SK-N-SH (cell line): ENCODE measurements at places on chromosomes 4 and X.

DNA sequence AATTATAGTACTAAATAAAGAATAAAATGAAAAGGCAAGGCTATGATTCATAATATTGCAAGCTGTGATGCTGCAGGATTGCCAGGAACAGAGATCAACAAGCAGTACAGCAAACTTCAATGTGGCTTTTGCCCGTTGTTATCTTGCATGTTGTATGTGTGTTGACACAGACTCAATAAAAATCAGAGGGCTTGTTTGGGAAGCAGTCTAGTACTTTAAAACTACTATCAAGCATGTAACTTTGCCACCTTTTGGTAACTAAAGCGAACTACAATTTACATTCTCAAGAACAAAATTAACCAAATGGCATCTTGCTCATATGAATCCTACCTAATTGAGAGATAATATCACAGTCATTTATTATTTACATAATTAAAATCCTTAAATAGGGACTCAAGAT, 79.8 kb upstream of the GPM6A start:
- DNase-seq, result peak; percentile 1

- DNase-seq, result no peak
Observed at GRCh38 chr4:10283761-10284160, 167.2 kb upstream of the WDR1 start.

GRCh38 chr4:119785963-119786362, 157.4 kb upstream of the PDE5A start:
- DNase-seq, result no peak

DNA sequence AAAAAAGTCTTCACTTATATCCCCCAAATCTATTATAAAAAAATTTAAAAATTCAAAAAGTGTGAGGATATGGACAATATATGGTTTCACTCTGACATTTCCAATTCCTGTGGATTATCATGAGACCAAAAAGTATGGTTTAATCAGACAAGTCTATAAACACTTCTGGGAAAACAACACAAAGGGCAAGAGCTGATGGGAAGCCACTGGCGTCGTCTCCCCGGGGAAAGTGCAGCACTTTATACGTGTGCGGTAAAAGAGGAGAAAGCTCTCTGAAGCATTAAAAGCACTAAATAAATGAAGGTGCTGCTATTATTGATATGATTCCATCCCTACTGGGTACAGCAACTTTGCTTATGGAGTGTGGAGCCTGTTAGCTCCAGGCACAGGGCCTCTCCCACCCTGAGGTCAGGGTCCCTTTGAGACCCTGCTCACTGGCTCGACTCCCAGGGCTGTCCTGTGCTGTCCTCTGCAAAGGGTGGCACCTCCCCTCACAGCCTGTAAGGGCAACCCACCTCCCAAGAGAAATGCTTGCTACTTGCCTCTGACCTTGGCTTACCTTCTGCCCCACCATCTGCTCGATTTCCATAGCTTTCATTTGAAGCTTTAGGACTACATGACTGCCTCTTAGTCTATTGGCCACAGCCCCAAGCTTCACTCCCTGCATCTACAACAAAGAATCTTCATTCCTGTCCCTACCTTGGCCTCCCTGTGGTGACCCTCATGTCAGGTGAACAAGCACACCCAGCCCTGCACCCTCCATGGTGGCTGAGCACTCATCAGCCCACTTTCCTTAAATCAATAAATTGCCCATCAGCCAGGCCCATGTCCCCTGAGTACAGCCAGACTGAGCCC, 248.6 kb downstream of the HNRNPD start:
- DNase-seq, result no peak

GRCh38 chr4:108492816-108493595, 127.4 kb upstream of the RPL34 start:
- DNase-seq, result peak; percentile 19

DNA sequence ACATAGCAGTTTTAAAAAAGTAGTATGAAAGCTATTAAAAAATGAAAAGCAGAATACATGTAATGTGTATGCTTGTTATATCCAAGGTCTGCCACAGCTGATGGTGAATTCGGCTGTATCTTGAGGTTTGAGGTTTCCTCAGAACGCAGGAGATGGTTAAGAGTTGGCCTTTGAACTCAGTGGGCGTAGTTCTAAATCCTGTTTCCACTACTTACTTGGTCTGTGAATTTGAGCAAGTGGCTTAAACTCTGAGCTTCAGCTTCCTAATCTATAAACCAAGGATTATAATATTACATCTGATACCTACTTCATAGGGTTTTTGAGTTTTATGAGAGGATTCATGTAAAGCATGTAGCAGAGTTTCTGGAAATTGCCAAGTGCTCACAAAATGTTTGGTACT, 125.2 kb downstream of the STIM2 start:
- DNase-seq, result no peak

GRCh38 chrX:10379878-10380277, 223.1 kb downstream of the CLCN4 start:
- DNase-seq, result no peak

- peak; percentile 23 for DNase-seq
Observed at GRCh38 chr4:14168919-14169318, 541.4 kb upstream of the BOD1L1 start.

DNA sequence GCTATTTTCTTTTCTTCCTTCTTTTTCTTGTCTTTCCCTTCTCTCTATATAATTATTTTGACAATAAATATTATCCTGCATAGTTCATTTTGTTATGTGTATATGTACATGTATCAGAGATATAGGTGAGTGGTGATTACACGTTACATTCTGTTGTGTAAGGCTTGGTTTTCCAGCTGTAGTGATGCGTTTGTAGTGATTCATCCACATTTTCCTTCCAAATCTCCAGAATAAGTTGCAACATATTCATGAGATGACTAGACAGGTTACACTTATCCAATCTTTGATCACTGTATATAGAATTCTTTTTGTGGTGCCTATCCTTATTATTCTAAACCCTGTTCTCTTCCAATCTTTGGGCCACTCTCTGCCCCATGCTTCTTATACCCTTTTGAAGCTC, 540.2 kb downstream of the GBA3 start:
- DNase-seq, result no peak

DNA sequence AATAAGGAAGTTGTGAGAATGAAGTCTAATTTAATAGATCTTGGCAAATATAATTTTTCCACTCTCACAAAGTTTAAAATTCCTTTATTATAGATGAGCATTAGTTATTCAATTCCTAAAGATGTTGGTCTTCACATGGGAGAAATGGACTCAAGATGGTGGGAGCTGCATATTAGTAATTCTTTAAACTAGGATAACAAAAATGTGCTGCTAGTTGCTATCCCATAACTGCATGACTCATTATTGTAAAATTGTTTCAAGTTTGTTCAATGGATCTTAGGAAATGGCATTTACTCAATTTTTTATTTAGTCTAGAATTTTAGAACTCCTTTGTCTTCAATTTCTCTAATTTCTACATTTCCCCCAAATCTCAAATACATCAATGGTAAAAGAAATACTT, 155.8 kb downstream of the ATP10D start:
- DNase-seq, result no peak

DNA sequence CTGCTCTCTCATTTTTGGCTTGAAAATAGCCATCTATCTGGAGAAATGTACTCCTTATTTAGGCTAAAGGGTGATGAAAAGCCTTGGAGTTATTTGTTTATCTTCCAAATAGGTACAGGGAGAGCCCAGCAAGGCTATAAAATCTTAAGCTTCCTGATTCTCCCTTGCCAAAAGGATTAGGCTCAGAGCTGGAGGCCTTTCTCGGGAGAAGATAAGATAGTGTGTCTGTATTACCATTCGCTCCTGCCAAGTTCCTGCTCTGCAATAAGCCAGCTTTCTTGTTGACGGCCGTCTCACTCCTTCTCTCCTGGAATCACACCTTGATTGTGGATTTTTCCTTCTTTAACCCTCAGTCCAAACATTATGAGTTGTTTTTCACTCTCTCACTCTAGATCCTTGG, 171.8 kb upstream of the TTC29 start:
- DNase-seq, result no peak

DNA sequence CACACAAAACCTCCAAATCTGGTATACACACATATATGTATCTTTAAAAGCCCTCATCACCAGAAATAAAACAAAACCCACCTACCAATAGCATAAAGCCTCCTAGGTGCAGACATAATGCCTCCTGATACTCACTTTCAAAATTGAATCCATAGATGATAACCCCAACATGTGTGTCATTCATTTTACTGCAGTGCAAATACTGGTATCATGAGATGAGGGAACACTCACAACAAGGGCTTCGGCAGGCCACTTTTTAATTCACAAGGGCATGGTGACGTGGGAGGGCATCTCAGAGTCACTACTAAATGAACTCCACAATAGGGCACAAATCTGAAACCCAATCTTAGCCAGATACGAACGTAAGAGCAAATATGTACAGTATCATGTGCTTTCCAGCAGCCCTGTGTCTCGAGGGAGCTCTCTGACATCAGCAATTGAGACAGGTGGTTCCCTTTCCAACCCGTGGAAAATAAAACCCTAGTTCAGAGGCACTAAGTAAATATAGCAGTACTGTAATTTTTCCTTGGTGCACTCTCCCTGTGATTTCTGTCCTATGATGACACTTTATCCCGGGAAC, 14.1 kb upstream of the PPARGC1A start:
- DNase-seq, result no peak

- DNase-seq, result no peak
Observed at GRCh38 chr4:146514651-146515357, 6.9 kb downstream of the SLC10A7 start.

- DNase-seq, result no peak
Observed at GRCh38 chrX:103467156-103467555, 52.1 kb downstream of the RAB40A start.

DNA sequence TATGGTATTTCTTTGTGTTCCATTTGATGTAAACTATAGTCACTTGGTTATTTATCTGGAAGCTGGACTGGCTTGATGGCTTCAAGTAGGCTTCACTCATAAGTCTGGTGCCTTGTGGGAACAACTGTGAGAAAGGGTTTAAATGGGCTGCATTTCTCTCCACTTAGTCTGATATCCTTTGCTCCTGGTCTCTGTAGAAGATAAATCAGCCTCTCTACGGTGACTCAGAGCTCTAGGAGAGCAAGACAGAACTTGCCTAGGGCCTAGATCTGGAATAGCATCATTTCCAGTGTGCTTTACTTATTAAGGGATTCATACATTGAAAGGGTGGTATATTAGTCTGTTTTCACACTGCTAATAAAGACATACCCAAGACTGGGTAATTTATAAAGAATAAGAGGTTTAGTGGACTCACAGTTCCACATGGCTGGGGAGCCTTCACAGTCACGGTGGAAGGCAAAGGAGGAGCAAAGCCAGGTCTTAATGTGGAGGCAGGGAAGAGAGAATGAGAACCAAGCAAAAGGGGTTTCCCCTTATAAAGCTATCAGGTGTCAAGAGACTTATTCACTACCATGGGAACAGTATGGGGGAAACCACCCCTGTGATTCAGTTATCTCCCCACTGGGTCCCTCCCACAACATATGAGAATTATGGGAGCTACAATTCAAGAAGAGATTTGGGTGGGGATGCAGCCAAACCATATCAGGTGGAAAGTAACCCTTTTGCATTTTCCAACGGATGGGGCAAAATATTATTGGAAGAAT, 1746.4 kb upstream of the PCDH7 start:
- no peak for DNase-seq

GRCh38 chrX:50920132-50920531, 9.6 kb downstream of the BMP15 start:
- no peak for DNase-seq

DNA sequence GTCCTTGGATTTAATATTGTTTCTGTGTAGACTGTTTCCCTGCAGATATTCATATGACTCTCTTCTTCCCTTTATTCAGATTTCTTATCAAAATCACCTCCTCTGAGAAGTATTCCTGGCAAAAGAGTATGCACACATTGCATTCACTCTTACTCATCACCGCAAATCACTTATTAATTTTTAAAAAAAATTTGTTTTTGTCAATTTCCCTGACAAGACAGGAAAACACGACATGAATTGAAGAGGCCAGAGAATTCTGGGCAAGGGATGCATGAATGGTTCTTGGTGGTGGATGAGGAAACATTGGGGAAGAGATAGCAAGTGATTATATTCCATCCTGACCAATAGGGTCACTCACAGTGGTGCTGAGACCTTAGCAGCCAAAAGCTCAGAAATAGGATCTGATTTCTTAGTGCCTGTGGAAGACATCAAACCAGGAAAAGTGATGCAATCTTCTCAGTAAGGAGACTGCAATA, 522.5 kb upstream of the AGA start:
- no peak for DNase-seq

- no peak for DNase-seq
Observed at GRCh38 chr4:122623637-122624166, 2.8 kb upstream of the IL21 start.

GRCh38 chrX:66054978-66055377, 15.1 kb upstream of the VSIG4 start:
- DNase-seq, result no peak

- DNase-seq, result no peak
Observed at GRCh38 chrX:112536544-112536943, 143.2 kb downstream of the LHFPL1 start.
